Osteocyte (in vitro differentiated cells): ENCODE measurements at places on chromosomes 7 and 10.

- no peak for DNase-seq
Measured at GRCh38 chr10:56240471-56240870, 120.6 kb downstream of the ZWINT start.

DNA sequence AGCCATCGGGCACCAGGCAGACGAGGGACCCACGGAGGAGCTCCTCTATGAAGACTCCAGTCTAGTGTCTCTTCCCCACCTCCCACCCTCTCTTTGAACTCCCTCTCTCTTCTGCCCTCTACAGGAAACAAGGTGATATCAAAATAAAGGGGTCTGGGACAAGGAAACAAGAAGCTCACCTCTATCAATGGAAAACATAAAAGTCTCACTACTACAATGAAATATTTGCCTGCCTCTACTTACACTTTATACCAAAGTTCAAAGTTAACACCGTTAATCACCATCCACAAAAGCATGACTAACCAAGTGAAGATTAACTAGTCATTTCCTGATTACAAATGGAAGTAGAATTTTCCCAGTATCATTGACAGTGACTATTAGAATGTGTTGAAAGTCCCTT lies 82.2 kb downstream of the PARD3 start:
- no peak for DNase-seq

DNA sequence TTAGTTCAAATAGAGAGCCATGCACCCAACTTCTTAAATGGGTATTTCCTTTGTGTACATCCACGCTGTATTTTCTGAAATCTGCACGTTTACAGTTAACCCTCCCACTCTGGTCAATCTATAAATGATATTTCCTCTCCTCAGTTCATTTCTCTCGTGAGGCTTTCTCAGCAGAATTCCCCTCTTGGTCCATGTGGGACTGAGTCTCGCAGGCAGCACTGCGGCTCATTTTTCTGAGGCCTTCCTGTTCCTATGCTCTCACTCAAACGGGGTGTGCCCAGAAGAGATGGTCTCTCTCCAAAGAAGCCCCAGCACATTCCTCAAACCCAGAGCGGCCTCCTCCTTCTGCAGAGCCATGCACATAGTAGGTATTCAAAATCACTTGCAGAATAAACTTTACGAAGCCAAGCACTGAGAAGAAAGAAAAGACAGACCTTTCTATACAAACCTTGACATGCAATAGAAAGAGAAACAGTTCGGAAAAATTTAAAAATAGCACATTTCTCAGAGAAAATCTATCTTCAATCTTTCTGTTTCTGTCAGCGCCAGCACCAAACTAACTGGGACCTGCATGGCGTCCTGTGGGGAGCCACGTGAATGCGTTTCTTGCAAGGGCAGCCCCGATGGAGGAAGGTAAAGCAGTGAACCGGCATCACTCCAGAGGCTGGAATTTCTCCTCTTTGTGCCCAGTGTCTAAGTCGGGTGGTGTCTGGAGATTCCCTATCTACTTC lies 77.1 kb downstream of the HIPK2 start:
- DNase-seq: no peak

- peak; percentile 66 for DNase-seq
Measured at GRCh38 chr7:99623702-99624447, 7.1 kb downstream of the ZSCAN25 start.

DNA sequence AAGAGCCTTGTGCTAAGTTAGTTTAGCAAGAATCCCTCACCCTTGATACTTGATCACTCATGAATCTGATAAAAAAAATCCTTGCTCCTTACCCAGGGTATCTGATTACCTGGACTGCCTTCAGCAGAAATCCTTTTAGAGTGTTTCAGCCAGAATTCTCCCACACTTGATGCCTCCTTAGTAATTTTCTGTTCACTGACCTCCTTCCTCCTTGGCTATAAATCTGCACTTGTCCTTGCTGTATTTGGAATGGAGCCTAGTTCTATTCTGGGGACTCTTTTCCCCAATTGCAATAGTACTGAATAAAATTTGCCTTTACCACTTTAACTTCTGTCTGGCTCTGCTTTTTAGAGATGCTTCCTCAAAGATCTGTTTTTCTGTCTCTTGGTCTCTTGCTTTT lies 84.9 kb downstream of the RPS24 start:
- no peak for DNase-seq

DNA sequence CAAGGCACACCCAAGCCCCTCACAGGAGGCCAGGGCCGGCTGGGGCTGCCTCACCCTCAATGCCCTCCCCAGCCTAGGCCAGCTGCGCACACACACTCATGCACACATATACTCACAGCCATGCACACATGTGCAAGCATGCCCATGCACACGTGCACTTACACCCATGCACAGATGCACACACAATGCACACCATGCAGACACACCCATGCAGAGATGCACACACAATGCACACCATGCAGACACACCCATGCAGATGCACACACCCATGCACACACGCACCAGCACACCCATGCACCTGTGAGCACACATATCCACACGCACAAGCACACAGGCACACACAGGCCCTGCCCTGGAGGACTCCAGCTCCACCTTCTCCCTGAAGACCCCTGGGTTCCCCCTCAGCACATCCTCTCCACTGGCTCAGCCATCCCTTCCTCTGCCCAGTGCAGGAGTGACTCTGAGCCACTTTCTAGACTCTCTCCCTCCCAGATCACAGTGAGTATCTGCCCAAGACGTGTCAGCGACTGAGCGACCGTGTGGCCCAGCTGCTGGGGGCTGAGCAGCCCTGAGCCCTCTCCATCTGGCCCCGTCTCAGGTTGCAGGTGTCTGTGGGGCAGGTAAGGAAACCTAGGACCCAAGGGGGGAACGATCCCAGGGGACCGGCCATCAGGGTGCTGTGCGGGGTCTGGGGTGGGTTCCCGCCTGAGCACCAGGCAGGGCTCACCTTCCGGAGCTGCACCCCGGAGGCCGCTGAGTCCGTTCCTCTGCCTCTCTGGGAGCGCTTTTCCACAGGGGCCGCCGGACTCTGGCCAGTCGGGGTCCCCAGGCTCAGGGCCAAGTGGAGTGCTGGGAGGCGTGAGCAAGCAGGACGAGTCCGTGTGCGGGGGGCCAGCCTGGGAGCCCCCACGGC lies 25.8 kb downstream of the AP5Z1 start:
- no peak for DNase-seq

- DNase-seq: no peak
Measured at GRCh38 chr10:60978287-60979115, 34.5 kb upstream of the RHOBTB1 start.

- no peak for DNase-seq
Measured at GRCh38 chr10:30396293-30396692, 37.7 kb upstream of the MAP3K8 start.

DNA sequence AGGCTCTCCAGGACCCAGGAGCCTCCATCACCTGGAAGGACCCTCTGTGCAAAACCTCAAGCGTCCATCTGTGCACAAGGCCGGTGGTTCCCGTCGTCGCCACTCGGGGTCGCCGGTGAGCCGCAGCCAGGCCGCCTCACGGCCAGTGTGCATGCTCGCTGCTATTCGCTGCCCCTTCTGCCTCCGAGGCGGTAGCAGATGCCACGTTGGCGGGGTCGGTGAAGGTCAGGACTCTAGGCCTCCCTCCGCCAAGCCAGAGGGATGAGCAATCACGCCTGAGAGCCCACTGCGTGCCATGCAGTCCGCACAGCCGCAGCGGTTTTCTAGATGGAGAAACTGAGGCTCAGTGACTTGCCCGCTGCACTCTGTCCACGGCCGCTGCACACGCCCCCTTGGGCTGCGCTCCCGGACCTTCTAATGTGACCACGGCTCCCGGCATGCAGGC lies 5.7 kb downstream of the UPK3B start:
- no peak for DNase-seq

- no peak for DNase-seq
Measured at GRCh38 chr10:91162050-91162494, 58.4 kb upstream of the PCGF5 start.

GRCh38 chr7:134959810-134960209 lies 26.5 kb upstream of the AGBL3 start:
- DNase-seq: no peak

DNA sequence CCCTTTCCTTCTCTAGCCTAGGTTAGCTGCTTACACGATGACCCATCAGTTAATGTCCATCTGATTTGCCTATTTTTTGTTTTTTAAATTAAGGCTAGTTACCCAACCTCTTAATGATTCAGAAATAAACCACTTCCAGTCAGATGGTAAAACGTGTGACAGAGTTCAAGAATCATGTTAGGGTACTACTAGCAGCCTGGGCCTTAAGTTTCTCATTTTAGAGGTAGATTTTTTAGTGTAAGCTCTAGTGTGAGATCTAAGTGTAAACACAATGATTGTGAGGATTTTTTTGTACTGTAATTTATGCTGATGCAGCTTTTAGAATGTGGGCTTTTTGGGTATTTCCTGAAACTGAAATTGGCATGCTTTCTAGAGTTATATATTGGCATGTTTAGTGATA lies 130.0 kb downstream of the CDK14 start:
- no peak for DNase-seq

DNA sequence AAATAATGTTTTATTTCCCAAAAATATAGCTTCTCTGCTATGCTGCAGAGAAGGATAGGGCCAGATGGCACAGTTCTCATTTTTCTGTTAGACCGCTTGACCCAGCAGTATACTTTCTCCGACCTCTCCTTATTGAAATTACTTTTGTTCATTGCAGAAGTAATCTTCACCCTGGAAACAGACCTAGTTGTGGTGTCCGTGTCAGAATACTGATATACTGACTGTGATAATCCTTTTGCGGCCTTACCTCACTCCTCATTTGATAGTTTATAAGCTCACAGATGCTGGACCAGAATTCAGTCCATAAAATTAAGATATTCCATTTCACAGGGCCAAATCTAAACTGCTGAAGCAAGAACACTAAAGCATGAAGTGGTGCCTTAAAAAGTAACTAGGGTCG lies 260.6 kb upstream of the DKK1 start:
- DNase-seq: no peak

GRCh38 chr7:80110376-80110775 lies 24.3 kb upstream of the GNAI1 start:
- DNase-seq: no peak

GRCh38 chr10:5862360-5862961 lies 27.2 kb downstream of the ANKRD16 start:
- DNase-seq: no peak

GRCh38 chr7:70237831-70238575 lies 639.7 kb downstream of the AUTS2 start:
- DNase-seq: no peak

DNA sequence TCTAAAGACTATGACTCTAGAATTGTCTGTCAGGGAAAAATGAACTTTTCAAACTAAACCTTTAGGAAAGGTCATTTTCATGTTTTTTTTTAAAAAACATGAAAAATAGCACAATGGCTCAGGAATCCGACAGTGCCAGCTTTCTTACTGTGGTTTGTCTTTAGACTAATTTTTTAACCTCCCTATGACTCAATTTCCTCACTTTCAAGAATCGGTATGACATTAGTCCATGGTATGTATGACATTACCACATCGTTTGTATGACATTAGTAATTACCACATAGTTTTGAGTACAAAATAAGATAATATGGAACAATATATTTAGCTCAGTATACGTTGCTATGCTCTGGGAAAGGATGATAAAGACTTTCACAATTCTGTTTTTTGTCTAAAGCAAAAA lies 383.2 kb downstream of the PTPRN2 start:
- DNase-seq: no peak

- DNase-seq: no peak
Measured at GRCh38 chr7:136891850-136892249, 23.4 kb downstream of the CHRM2 start.

DNA sequence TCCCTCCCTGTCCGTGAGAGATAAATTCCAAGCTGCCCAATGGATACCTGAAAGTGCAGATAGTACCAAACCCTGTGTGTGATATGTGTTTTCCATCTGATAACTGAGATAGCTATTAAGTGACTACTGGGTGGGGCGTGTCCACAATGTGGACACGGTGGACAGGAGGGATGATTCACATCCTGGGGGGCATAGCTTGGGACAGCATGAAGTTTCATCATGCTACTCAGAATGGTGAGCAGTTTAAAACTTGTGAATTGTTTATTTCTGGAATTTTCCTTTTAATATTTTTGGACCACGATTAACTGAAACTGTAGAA lies 158.6 kb downstream of the CREB5 start:
- DNase-seq: no peak

DNA sequence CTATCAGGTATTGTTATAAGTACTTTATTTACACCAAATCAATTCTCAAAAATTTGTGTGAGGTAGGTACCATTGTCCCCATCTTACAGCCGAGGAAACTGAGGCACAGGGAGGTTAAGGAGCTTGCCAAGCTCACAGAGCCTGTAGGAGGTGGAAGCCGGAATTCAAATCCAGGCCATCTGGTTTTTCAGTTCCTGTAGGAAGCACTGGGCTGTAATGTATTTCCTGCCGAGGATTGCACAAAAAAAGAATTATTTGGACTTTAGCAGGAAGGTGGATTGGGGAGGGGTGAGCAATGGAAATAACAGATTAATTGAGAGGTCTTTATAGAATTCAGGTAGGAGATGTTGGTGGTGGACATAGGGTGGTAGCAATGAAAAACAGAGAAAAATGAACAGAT lies 315.3 kb upstream of the AUTS2 start:
- no peak for DNase-seq

DNA sequence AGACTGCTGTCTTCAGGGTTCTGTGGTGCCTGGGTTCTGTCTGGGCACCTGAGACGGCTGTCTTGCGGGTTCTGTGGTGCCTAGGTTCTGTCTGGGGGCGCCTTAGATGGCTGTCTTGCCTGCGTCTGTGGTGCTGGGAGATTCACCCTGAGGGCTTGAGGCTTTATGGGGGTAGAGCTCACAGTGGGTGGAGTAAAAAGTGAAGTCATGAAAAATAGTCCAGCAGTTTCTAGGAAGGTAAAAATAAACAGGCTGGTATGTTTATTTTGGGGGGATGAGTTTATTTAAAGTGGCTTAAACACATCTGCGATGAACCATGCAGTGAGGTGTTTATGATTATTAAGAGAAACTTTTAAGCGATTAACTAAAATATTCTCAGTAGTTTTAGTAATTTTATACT lies 64.2 kb downstream of the NKX6-2 start:
- no peak for DNase-seq

GRCh38 chr10:79310911-79311573 lies 36.2 kb upstream of the PPIF start:
- no peak for DNase-seq

- no peak for DNase-seq
Measured at GRCh38 chr10:3780021-3780770, 4.8 kb downstream of the KLF6 start.

- no peak for DNase-seq
Measured at GRCh38 chr7:155420116-155420515, 37.8 kb upstream of the EN2 start.

GRCh38 chr7:134058980-134059379 lies 68.2 kb upstream of the LRGUK start:
- DNase-seq: no peak
